Stimulated activated CD4-positive, alpha-beta T cell treated with anti-CD3 and anti-CD28 coated beads, Interleukin-12 subunit alpha, Interleukin-12 subunit beta, amount 100 ng/mL, for 48 hours (primary cell): ENCODE measurements at places on chromosomes 12 and 14.

GRCh38 chr12:31732926-31733548 lies 4.2 kb upstream of the AMN1 start:
- no peak for DNase-seq

- DNase-seq, result no peak
These were observed 125.3 kb upstream of the HIF1A start for GRCh38 chr14:61569812-61570548.

GRCh38 chr12:4107436-4107878 lies 166.1 kb upstream of the CCND2 start:
- peak; percentile 58 for DNase-seq

DNA sequence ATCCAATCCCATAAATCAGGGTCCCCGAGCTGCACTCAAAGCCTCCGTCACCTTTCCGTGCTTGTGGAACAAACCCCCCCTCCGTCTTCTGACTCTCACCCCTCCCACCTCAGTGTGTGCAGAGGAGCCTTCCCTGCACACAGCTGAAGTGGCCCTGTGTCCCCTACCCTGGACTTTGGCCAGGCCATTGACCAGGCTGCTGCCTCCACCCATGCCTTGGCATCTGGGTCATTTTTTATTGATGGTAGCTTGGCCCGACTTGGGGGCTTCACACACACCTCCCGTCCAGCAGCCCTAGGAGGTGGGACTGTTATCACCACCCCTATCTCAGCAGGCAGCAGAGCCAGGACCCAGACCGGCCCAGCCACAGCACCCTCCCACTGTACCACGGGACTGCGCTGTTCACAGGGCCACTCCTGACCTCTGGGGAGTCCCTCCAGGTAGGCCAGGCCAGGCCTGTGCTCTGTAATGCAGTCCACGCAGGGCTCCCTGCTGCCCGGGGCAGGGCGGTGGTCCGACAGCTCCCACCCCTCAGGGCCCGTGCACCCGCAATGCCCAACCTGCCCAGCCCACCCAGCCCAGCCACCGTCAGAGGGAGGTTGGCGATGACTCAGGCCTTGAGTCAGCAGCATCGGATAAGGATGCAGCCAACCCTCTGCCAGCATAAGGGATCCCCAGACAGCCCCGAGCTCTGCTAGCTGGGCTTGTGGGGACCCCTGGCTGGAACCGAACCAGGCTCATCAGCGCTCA lies 9.2 kb upstream of the INF2 start:
- no peak for DNase-seq
